Transverse colon (tissue), 4 donors: ENCODE measurements at places on chromosomes 7 and 10. TPM values are rescaled to one million over a fixed set of nuclear protein-coding genes. Genes with fewer than 3 reads are reported as not detected.

DNA sequence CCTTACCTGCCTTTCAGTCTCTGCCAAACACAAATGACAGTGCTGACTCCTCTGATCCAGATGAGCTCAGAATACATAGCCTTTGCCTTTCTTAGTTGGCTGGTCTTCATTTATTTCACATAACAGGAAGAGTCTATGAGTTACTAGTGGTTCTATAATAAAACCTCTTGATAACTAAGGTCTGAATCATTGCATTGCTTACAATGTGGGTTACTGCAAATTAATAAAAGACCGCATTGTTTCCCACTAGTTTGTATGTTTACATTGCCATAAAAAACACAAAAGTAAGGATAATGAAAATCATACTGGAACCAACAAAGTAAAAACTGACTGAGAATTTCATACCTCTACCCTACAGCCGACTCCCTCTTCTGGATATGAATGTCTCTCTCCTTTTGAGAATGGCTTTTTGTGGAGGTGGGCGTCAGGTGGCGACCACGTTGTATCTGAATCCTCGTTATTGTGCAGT lies 62.0 kb upstream of the AKR1E2 start:
- DNase-seq: no peak

- no peak for DNase-seq
Observed at GRCh38 chr10:73017955-73018480, 63.4 kb upstream of the PLA2G12B start.

- DNase-seq: no peak
Observed at GRCh38 chr10:44853148-44853734, 57.9 kb upstream of the TMEM72 start.

DNA sequence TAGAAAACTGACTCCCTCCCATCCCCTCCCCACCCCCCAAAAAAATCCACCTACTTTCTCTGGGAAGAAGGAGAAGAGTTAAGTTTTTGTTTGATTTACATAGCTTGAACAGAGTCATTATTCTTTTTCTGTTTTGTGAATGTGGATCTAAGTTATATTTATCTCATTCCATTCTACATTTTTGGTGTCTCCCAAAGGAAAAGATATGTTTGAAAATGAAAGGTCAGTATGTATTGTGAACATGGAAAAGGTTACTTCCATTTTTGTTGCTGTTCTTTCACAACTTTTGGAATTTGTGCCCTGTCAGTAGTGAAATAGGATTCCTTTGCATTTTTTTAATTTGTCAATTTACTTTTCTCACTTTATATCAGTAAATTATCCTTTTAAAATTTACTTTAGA lies 547.9 kb downstream of the SUGCT start:
- DNase-seq: no peak

DNA sequence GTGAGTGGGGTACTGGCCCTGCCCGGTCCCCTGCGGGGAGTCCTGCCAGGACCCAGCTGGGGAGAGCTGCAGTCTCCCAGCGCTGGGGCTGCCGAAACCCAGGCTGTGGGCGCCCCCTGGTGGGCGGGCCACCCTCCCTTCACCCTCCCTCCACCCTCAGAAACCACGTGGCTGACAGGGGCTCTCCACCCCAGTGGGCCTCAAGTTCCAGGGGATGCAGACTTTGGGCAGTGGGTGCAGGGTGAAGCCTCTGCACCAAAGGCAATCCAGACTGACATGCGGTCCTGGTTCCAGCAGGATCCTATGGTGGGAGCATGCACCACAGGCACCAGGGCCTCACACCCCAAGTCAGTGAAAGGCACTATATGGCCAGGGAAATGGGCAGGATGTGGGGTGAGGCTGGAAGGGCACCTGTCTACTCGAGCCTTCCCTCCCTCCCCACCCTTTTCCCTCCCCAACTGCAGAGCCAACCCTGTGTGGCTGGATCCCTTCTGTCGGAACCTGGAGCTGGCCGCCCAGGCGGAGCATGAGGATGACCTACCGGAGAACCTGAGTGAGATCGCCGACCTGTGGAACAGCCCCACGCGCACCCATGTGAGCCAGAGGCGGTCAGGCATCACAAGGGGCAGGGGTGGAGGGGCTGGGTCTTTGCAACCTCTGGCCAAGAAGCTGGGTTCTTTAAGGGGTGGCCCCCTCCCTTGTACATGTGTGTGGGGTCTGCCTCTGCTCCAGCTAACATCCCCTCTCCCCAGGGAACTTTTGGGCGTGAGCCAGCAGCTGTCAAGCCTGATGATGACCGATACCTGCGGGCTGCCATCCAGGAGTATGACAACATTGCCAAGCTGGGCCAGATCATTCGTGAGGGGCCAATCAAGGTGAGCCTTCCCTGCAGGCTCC lies 38.8 kb downstream of the PSAP start:
- peak; percentile 78 for DNase-seq

GRCh38 chr7:31785101-31785500 lies 98.1 kb downstream of the PPP1R17 start:
- no peak for DNase-seq

DNA sequence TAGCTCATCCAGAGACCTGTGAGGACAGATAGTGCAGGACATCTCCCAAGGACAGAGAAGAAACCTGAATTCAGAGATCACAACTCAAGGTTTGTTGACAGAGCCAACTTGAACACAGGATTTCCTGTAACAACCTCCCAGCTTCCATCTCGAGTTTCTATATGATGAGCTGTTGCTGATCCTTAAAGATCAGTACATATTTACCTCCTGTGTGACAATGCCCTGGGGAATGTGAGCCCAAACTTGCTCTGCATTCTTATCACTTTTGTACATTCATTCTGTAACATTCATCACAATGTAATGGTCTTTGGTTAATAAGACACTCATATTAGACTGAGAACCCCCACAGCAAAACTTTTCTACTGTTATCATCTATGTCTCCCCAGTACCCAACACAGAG lies 468.6 kb downstream of the XPNPEP1 start:
- DNase-seq: no peak

GRCh38 chr10:10662716-10663408 lies 354.8 kb upstream of the CELF2 start:
- no peak for DNase-seq

GRCh38 chr10:112753961-112754411 lies 196.1 kb upstream of the TCF7L2 start:
- no peak for DNase-seq

DNA sequence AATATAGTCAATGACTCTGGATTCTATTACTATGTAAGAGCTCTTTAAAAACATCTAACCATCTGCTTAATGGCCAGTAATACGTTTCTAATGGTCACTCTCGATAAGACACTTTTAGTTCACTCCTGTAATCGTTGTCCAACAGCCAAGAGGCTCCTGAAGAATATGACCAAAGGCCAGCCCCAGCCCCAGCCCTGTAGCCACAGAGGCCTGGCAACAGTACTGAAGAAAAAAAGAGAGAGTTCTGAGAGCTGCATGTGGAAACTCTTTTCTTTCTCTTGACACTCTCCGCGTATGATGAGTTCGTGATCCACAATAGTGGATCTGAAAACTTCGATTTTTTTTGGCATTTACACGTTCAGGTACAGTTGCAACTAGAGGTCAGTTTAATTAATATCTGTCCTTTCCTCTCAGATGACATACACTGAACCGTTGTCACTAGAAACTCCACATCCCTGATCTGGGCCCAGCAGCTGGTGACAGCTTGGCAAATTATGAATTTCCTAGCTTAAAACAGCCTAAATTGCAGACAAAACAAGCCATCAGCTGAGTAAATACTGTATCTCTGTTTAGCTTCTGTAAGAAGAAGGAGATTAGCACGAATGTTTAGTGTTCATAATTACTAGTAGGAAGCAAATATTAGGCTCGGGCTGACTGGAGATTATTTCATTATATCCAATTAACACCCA lies 456.7 kb downstream of the LRMDA start:
- DNase-seq: no peak

- no peak for DNase-seq
Observed at GRCh38 chr7:46131916-46132795, 211.1 kb upstream of the IGFBP3 start.

- no peak for DNase-seq
Observed at GRCh38 chr10:61943674-61944378, 42.3 kb downstream of the ARID5B start.

GRCh38 chr7:117874191-117874700 lies 1.0 kb upstream of the CTTNBP2 start:
- no peak for DNase-seq

GRCh38 chr7:30642789-30643188 lies 39.5 kb downstream of the CRHR2 start:
- DNase-seq: no peak

DNA sequence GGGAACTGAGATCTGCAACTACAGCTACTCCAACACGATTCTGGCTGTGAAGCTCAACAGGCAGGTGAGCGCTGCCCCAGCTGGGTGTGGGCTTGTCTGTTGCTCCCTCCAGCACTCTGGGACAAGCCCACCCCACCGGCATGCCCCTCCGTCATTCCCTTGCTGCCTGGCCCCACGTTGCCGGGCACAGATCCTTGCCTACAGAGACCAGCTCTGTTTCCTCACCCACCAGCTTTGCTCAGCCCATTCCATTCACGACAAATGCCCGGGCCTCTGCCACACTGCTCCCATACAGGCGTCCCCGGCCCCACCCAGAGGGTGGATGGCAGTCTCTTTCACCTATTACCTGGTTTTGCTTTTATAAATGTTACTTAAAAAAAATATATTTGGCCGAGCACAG lies 24.6 kb downstream of the WIPI2 start:
- DNase-seq: no peak

- DNase-seq: no peak
Observed at GRCh38 chr10:110274647-110275046, 30.1 kb downstream of the SMNDC1 start.

DNA sequence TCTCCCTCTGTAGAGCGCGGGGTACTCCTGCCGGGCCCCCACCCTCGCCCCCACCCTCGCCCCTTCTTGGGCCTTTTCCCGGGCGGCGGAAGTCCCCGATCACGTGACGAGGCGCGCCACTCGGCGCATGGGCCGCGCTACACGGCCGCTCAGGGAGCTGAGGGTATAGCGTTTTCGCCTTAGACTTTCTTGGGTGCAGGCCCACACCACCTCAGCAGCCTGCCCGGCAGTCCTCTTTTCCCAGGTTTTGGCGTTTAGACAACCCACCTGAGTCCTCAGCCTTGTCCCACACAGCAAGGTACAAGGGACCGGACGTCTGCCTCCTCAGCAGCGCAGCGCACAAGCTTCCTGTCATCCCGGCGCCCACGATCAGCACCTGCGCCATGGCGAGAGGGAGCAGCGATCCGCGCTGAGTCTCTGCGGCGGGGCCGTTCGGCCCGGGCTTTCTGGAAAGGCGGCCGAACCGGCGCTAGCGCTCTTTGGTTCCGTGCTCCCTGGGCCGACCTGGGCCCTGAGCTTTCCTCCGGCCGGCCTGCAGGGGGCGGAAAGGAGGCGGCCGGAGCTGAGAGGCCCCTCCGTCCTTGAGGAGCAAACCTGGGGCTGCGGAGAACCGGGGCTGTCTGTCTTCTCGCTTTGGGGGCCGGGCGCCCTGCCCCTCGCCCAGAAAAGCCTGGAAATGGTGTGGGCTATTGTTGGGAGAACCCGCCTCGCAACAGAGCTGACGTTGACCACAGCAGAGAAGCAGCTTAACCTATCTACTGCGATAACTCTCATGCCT lies at the start of gene RNLS:
Gene RNLS (minus strand): TSS at position 513 of the 778 bp plus-strand sequence.
- peak; percentile 78 for DNase-seq

- no peak for DNase-seq
Observed at GRCh38 chr10:124058346-124059003, 34.9 kb downstream of the CHST15 start.

DNA sequence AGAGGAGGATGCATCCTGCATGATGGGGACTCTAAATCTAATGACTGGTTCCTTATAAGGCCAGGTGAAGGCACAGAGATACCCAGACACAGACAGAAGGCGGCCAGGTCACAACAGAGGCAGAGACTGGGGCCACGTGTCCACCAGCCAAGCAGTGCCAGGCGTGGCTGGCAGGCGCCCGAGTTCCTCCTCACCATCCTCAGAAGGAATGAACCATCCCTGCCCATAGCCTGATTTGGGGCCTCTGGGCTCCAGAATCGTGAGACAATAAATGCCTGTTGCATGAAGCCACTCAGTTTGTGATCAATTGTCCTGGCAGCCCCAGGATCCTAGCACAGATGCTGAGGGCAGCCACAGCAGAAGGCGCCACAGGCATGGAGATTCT lies 69.0 kb upstream of the TNRC18 start:
- DNase-seq: no peak

GRCh38 chr10:93422118-93422517 lies 60.0 kb downstream of the MYOF start:
- DNase-seq: no peak

DNA sequence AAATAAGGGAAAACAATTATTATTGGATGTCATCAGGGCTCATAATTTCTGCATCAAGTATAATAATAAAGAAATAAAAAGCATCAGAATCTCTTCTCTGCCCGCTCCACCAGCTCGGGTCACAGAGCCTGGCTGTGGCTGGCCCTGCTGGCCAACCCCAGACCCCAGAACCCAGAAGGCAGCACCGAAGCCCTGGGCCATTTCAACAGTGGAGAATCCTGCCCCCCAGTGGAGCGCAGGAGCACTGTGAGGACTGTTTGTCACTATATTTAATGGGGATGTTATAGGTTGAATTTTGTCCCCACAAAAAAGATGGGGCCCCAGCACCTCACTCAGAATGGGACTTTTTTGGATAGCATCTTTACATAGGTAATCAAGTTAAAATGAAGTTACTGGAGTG lies 27.3 kb downstream of the DENND11 start:
- no peak for DNase-seq

TMEM270 gene
- total RNA-seq: not detected

IL6 gene
- total RNA-seq: 1.9 TPM

ZFYVE27 gene
- 67.2 TPM for total RNA-seq

CLIP2 gene
- total RNA-seq: 106 TPM

FFAR4 gene
- total RNA-seq: 14.9 TPM

AKR1C8 gene
- total RNA-seq: not detected

VAX1 gene
- total RNA-seq: not detected

DEPP1 gene
- total RNA-seq: 105 TPM

TRPV5 gene
- not detected for total RNA-seq

RNF148 gene
- total RNA-seq: 0.96 TPM
